ENCODE measurements at places on chromosomes 2 and 18.

DNA sequence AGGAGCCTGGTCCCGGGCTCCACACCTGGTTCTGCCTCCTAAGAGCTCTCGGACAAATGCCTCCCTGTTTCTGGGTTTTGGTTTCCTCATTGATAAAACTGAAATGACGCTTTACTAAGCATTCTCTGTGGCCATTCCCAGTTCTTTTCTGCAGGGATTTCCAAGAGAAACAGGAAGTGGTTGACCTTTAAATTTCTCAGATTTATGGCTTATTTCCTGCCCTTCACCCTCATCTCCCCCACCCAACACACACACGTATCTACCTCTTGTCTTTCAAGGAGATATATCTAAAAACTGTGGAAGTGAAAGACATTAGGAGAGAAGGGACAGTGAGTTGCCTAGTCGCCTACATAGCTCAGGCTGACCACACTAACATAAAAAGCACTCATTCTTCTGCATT lies 53.0 kb downstream of the PIEZO2 start:
- H3K27ac ChIP-seq: no peak overlapping the region
- H3K4me3 ChIP-seq: no peak overlapping the region
- no peaks in the 10 kb centered on the region for H3K4me1 ChIP-seq
- H3K36me3 ChIP-seq: no peaks in the 10 kb centered on the region
- peaks cover 5% of the 10 kb centered on the region for H3K27me3 ChIP-seq

- peaks cover 41% of the 10 kb centered on the region for H3K36me3 ChIP-seq
- no peaks in the 10 kb centered on the region for H3K27me3 ChIP-seq
- H3K4me3 ChIP-seq: no peak overlapping the region
These were observed 35.1 kb downstream of the MSH2 start for GRCh38 chr2:47438106-47438505.

DNA sequence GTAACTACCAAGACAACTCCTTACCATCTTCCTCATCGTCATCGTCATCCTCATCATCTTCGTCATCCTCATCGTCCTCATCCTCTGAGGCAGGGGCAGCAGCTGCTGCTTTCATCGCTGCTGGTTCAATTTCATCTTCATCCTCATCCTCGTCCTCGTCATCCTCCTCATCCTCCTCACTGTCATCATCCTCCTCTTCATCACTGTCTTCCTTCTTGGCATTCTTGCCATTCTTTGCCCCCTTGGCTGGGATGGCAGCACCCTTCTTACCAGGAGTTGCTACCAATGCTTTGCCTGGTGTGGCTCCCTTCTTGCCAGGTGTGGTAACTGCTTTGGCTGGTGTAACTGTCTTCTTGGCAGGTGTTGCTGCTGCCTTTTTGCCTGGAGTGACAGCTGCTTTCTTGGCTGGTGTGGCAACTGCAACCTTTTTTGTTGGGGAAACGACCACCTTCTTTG lies 2.7 kb downstream of the NCL start:
- H3K4me1 ChIP-seq: peaks cover 10% of the 10 kb centered on the region
- no peak for DNase-seq
- H3K27ac ChIP-seq: no peak overlapping the region
- H3K27me3 ChIP-seq: no peaks in the 10 kb centered on the region
- H3K36me3 ChIP-seq: peaks cover 74% of the 10 kb centered on the region

- peaks cover 29% of the 10 kb centered on the region for H3K4me1 ChIP-seq
- DNase-seq: no peak
- peak overlapping the region; percentile 32 for H3K27ac ChIP-seq
- H3K4me3 ChIP-seq: no peak overlapping the region
- peaks cover 68% of the 10 kb centered on the region for H3K36me3 ChIP-seq
- no peaks in the 10 kb centered on the region for H3K27me3 ChIP-seq
These were observed 10.7 kb downstream of the CAB39 start for GRCh38 chr2:230723363-230723762.

- no peaks in the 10 kb centered on the region for H3K27me3 ChIP-seq
- no peaks in the 10 kb centered on the region for H3K4me1 ChIP-seq
- peaks cover 3% of the 10 kb centered on the region for H3K36me3 ChIP-seq
- H3K4me3 ChIP-seq: no peak overlapping the region
- no peak overlapping the region for H3K27ac ChIP-seq
These were observed 231.1 kb downstream of the GBX2 start for GRCh38 chr2:235937087-235937486.

DNA sequence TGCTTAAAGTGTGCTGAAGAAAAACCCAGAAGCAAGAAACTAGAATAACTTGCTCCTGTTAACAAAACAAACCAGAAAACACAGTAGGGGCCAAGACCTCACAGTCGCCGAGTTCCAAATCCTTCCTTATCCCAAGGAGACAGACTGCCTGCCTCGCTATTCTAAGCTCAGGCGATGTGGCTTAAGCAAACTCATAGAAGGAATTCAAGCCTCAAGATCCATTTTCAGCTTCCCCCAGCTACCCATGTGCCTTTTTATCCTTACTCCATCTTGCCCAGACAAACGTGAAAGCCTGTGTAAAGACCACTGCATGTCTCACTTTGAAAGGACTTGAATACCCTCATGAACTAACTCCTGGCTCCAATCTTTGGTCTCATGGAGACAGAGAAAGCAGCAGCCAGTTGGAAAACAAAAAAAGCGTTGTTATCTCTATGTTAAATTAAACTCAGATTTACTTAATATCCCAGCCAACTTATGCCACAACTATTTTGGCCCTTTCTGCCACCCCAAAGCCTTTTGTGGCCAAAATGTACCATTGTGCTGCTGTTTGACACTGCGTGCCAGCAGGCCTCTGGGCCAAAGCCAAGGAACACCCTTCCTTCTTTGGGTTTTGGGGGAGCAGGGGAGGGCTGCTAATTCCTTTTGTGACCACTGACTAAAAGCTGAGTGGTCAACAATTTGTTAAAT lies 123.2 kb upstream of the FZD5 start:
- H3K36me3 ChIP-seq: no peaks in the 10 kb centered on the region
- H3K4me3 ChIP-seq: no peak overlapping the region
- no peaks in the 10 kb centered on the region for H3K27me3 ChIP-seq
- H3K4me1 ChIP-seq: no peaks in the 10 kb centered on the region
- no peak overlapping the region for H3K27ac ChIP-seq

- H3K4me3 ChIP-seq: no peak overlapping the region
- H3K36me3 ChIP-seq: no peaks in the 10 kb centered on the region
- no peak for DNase-seq
- H3K27ac ChIP-seq: peak overlapping the region; percentile 76
These were observed 7.9 kb downstream of the MAP2 start for GRCh38 chr2:209431701-209432100.

GRCh38 chr2:238912228-238912915 lies 64.5 kb downstream of the TWIST2 start:
- H3K4me1 ChIP-seq: peaks cover 20% of the 10 kb centered on the region
- H3K36me3 ChIP-seq: no peaks in the 10 kb centered on the region
- no peak overlapping the region for H3K4me3 ChIP-seq
- DNase-seq: peak; percentile 35
- H3K27ac ChIP-seq: no peak overlapping the region
- no peaks in the 10 kb centered on the region for H3K27me3 ChIP-seq

GRCh38 chr2:8998418-8999101 lies 4.9 kb downstream of the MBOAT2 start:
- peaks cover 32% of the 10 kb centered on the region for H3K4me1 ChIP-seq
- no peak for DNase-seq
- H3K27ac ChIP-seq: no peak overlapping the region
- no peaks in the 10 kb centered on the region for H3K27me3 ChIP-seq
- no peaks in the 10 kb centered on the region for H3K36me3 ChIP-seq

DNA sequence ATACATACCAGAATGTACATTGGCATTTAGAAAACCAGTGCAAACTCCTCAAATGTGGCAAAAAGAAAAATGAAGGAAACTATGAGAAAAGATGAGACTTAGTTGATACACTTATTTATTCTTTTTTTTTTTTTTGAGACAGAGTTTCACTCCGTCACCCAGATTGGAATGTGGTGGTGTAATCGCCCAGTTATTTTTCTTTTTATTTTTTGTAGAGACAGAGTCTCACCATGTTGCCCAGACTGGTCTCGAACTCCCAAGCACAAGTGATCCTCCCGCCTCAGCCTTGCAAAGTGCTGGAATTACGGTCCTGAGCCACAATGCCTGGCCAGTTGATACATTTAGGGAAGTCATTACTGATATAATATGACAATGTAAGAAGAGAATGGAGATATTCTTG lies 274.2 kb upstream of the LRATD1 start:
- H3K27ac ChIP-seq: no peak overlapping the region
- H3K4me1 ChIP-seq: no peaks in the 10 kb centered on the region
- H3K36me3 ChIP-seq: no peaks in the 10 kb centered on the region

GRCh38 chr18:2714140-2714539 lies 58.6 kb downstream of the SMCHD1 start:
- peaks cover 84% of the 10 kb centered on the region for H3K36me3 ChIP-seq
- no peaks in the 10 kb centered on the region for H3K4me1 ChIP-seq
- no peak overlapping the region for H3K27ac ChIP-seq

- no peak overlapping the region for H3K27ac ChIP-seq
- H3K4me1 ChIP-seq: no peaks in the 10 kb centered on the region
- peaks cover 94% of the 10 kb centered on the region for H3K36me3 ChIP-seq
- H3K4me3 ChIP-seq: no peak overlapping the region
- no peak for DNase-seq
These were observed 24.6 kb downstream of the DNAJC10 start for GRCh38 chr2:182740701-182741100.

GRCh38 chr2:219003267-219003634 lies 10.0 kb upstream of the CRYBA2 start:
- DNase-seq: no peak
- no peak overlapping the region for H3K4me3 ChIP-seq
- H3K27ac ChIP-seq: no peak overlapping the region
- no peaks in the 10 kb centered on the region for H3K4me1 ChIP-seq
- peaks cover 41% of the 10 kb centered on the region for H3K27me3 ChIP-seq

- no peak overlapping the region for H3K4me3 ChIP-seq
- H3K27me3 ChIP-seq: no peaks in the 10 kb centered on the region
- DNase-seq: no peak
These were observed 110.2 kb downstream of the OLA1 start for GRCh38 chr2:174138161-174138560.

Data from RWPE2 (cell line).